ENCODE measurements at places on chromosomes 7 and 10.
A peak's percentile ranks its signal among the peaks of the same experiment; 100 is the strongest.

GRCh38 chr7:129649128-129649690 lies 37.7 kb downstream of the NRF1 start:
- no peak for DNase-seq

GRCh38 chr10:100519311-100520051 lies at the start of gene SEC31B:
Gene SEC31B, minus strand, starts transcription at chr10:100519861. Its CDS starts 2,909 bp downstream, at chr10:100516952.
- no peak for DNase-seq

- DNase-seq: no peak
Observed at GRCh38 chr10:106405141-106405540, 759.4 kb downstream of the SORCS1 start.

GRCh38 chr7:128453836-128454804 lies 1.6 kb upstream of the HILPDA start:
- peak; percentile 69 for DNase-seq

- DNase-seq: no peak
Observed at GRCh38 chr10:806451-807162, 117.1 kb upstream of the DIP2C start.

GRCh38 chr10:88946965-88947590 lies 5.5 kb downstream of the ACTA2 start:
- no peak for DNase-seq

DNA sequence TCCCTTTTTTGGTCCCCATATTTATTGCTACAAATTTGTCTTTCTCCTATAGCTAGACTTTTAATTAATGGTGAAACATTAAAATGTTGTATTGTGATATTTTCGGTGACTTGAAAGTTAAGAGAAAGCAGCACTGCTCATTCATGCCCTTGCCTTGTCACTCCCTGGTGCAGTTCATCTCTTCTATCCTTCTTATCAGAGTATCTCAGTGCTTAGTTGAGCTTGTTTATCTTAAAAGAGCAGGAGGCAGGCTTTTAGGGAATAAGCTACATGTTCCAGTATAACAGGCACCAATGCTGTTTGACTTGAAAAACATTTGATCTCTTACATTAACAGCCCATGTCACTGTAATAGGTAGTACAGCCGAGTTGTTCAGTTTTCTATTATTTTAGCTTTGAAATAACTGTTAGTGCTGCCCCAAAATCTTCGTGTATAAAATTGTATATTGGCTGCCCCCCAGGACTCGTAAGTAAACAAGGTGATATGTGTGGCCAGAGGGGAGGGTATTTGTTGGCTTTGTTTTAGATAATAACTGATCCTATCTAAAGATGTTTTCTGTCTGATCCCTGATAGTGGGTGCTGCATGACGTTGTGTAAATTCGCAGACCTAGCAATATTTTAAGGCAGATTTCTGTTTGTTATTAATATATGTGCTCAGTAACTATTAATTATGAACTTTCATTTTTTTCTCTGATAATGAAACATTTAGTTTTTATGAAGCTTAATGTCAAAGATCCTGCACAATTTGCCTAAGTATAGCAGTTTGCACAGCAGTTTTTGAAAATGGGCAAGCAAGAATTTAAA lies 96.5 kb downstream of the BTRC start:
- no peak for DNase-seq

DNA sequence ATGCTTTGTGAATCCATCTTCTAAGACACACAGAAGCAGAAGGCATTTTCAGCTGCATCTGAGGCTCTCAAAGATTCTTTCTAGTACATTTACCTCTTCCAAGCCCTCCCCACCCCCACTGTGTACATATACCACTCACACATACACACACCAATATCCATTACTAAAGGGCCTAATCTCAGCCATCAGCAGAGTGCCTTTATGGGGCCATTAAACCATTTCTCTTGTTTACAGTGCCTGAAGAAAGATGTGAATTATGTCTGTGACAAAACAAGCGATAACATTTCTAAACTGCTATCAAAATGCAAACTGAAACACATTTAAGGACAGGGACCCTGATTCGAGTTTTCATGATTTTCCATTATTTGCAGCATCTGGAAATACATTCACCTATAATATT lies 40.0 kb downstream of the ETV1 start:
- DNase-seq: no peak

GRCh38 chr7:132190683-132191082 lies 385.6 kb downstream of the PLXNA4 start:
- no peak for DNase-seq

DNA sequence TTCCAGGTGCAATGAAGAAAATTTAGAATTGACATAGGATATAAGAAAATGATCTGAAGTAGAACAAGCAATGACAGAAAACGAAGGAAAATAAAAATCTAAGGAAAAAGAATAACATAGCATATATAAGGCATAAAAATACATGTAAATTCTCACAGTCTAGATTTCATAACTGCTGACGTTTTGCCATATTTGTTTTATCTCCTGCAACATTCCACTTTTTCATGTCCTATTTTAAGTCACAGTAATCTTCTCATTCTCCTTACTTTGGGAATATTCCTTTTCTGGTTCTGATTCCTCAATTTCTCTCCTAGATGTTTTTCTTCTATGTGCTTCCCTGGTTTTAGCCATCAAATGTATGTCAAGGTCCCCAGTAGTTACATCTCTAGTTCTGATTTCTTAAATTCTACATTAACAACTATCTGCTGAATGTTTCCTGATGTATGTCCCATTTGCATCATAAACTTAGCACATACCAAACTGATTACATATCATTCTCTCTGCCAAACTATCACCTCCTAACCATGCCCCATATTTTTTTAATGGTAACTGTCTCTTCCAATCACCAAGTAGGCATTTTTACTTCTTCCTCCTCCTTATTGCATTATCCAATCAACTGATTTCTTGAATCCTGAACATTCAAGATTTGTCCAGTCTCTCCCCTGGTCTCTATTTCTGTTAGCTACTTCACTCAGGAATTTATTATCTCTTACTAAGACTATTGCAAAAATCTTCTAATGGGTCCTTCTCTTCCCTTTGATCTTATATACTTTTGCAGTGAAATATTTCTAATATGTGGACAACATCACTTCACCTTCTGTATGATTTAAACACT lies 171.3 kb downstream of the DNAJC1 start:
- peak; percentile 58 for DNase-seq

DNA sequence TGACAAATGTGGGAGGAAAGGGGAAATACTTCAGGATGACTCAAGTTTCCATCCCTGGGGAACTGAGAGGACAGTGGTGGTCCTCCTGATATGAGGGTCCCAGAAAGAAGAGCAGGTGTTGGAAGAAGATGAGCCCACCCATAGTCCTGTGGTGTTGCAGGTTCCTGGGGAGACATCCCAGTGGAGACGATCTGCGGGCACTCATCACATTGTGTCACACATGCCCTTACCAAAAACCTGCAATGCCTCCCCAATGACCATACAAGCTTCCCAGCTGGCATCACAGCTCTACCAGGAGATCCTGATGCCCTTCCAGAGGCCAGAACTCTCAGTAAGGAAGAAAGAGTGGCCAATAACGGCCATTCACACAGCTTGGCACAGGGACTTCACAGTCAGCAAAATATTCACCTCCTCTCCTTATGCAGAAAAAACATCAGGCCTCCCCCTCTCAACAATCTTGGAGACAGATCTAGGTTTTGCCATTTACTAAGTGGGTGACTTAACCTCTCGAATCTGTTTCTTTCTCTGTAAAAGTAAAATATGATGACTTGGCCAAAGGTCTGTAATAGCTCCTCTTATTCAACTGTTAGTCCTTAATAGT lies 9.0 kb downstream of the PUS7 start:
- DNase-seq: no peak

DNA sequence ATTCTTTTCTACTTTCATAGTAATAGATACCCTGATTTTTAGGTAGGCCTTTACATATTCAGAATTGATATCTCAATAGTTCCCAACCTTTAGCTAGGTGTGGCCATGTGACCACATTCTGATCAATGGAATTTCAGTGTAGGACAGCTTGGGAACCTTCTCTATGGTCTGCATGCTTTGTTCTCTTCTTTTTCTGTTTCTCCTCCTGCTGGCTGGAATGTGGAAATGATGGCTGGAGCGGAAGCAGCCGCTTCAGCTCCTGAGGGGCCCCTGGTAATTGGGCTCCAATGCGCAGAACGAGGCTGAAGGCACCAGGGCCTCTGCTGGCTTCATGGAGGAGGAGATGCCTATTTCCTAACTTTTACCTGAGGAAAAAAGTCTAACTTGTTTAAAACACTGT lies 152.6 kb downstream of the ZMYND11 start:
- no peak for DNase-seq

- DNase-seq: no peak
Observed at GRCh38 chr7:175955-176354, 16.4 kb upstream of the FAM20C start.

DNA sequence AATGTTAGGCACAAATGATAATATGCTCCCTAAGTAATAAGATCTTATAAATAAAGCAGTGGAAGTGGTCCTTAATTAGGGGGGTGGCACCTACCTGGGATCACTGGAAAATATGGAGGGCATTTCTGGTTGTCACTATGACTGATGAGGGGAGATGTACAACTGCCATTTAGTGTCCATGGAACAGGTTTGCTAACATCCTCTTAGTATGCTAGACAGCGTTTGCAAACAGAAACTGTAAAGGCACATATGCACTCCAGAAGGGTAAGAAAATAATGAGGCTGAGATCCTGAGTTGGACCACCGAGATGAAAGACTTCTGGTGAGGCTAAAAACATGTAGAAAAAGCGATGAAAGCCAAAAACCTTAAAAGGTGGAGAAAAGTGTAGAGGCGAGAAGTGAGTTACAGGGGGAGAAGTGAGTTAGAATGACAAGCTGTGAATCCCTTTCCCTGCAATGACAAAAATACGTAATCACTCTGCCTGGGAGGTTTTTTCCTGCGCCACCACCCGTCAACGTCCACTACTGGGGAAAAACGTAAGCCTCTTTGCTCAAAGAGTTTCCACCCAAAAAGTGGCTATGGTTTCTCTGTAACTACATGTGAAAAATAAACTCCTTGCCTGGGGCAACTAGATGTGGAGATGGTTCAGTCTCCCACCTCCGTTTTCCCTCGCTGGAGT lies 767 bp downstream of the KRIT1 start:
- DNase-seq: no peak

- DNase-seq: no peak
Observed at GRCh38 chr7:90412458-90413184, 9.4 kb downstream of the CLDN12 start.

GRCh38 chr10:104581884-104582601 lies 59.0 kb upstream of the SORCS3 start:
- peak; percentile 30 for DNase-seq

DNA sequence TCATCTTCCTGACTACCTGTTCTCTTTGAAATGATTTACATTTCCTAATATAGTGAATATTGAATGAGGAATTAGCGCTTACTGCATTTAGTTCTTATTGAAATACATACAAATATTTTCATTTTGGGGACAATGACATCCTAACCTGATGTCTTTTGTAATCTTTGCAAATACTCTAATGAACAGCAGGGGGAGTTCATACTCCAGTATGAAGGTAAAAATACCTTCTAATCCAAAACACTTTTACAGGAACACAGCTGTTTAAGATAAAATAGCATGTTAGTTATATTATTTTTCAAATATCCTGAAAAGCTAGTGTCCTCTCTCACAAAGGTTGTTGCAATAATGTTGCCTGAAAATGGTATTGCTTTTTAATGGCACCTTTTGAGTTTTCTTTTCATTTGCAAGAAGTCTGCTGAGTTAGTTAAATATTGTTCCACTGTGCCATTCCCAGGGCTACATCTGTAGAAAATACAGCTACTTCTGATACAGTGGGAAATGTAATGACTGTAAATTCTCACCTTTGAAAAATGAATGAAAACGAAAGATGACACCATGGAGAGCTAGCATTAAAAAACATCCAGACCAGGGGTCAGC lies 400.0 kb downstream of the PHF14 start:
- no peak for DNase-seq

DNA sequence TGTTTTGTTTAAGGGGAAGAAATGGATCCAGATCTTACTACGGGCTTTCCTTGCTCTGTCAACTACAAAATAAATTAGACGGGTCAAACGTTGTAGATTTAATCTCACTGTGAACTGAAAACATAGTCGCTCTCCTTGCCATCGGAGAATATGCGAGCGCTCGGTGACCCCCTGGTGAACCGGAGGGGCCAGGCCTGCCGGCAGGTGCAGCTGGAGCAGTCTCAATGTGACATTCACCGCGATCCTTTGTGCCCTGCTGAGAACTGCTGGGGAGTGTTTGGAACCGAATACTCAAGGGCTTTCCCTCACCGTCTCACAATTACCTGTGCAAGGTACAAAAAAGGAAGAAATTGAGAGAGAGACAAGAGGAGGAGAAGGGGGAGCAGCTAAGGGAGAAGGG lies 174.1 kb upstream of the GPR26 start:
- no peak for DNase-seq

GRCh38 chr10:114801411-114801813 lies 20.2 kb upstream of the FHIP2A start:
- DNase-seq: no peak

- no peak for DNase-seq
Observed at GRCh38 chr10:75801121-75801520, 369.7 kb downstream of the LRMDA start.

DNA sequence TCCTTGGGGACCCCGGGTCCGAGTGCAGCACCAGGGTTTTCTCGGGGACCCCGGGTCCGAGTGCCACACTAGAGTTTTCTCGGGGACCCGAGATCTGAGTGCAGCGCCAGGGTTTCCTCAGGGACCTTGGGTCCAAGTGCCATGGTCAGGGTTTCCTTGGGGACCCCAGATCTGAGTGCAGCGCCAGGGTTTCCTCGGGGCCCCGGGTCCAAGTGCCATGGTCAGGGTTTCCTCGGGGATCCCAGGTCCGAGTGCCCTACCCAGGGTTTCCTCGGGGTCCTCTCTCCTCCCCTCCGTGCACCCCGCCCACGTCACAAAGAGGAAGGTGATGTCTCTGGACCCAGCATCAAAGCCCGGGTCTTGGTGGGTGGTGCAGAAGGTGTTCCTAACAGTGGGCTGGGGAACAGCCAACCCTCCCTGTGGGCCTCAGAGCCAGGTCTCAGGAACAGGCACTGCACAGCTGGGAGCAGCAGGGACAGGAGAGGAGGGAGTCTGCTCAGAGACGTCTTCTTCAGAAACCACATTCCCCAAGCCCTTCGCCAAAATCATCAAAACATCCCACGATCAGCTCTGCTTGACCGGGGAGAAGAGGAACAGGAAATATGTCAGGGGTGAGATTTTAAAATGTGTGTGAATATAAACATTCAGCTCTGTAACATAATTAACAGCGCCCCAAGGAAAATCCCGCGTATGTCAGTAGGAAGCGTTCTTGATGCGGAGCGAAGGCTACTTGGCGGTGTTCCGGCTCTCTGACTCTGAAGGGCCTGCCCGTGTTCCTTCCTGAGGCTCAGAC lies 540.7 kb downstream of the DNAJB6 start:
- DNase-seq: no peak

- DNase-seq: no peak
Observed at GRCh38 chr10:121681997-121682687, 83.9 kb upstream of the FGFR2 start.

- no peak for DNase-seq
Observed at GRCh38 chr7:135317676-135318325, 84.2 kb downstream of the STRA8 start.

GRCh38 chr7:14837216-14837615 lies 65.3 kb downstream of the DGKB start:
- DNase-seq: no peak

All from fibroblast of skin of left biceps (primary cell).